ENCODE measurements at places on chromosomes 2 and 18. TPM values are rescaled to one million over a fixed set of nuclear protein-coding genes. Genes with fewer than 3 reads are reported as not detected.

The EDAR gene
- not detected for total RNA-seq

The SAG gene
- not detected for total RNA-seq

The MREG gene
- total RNA-seq, result 28.4 TPM

The ALLC gene
- not detected for total RNA-seq

The CCDC102B gene
- total RNA-seq, result 0.78 TPM

The KIAA2012 gene
- not detected for total RNA-seq

The C2orf66 gene
- total RNA-seq, result not detected

The CCDC148 gene
- 1.3 TPM for total RNA-seq

The FABP1 gene
- total RNA-seq, result not detected

The FBLN7 gene
- total RNA-seq, result 0.30 TPM

The CRACDL gene
- 0.07 TPM for total RNA-seq

The ZNF396 gene
- 0.74 TPM for total RNA-seq

The EPAS1 gene
- total RNA-seq, result 3.7 TPM

Data from H1 (cell line).